ENCODE measurements at places on chromosomes 11 and 22. TPM values are rescaled to one million over a fixed set of nuclear protein-coding genes. Genes with fewer than 3 reads are reported as not detected.

SERHL2 gene
- 1.9 TPM for total RNA-seq

CLTCL1 gene
- total RNA-seq, result 1.5 TPM

PRG3 gene
- total RNA-seq, result not detected

MYOD1 gene
- total RNA-seq, result not detected

CREB3L1 gene
- 12.5 TPM for total RNA-seq

CAVIN3 gene
- total RNA-seq, result 168 TPM

SUSD2 gene
- total RNA-seq, result 0.20 TPM

DNA sequence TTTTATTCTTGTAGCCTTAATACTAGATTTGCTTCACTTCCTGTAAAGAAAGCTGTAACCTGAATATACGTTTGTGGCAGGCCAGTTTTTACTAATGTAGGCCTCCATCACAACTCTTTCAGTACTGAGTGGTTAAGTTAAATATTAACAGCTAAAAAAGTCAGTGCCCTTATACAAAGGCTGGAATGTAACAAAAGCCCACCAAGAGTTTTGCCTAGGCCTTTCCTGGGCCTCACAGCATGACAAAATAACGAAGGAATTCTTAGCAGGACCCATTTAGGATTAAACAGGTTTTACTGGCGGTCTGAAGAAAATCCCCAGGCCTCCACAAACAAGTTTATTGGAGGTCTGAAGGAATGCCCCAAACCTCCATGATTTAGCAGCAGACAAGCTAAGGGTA, 43.7 kb downstream of the PIWIL3 start:
- no peak for DNase-seq

- DNase-seq, result no peak
Measured at GRCh38 chr11:26851696-26852095, 129.8 kb upstream of the SLC5A12 start.

- peak; percentile 58 for DNase-seq
Measured at GRCh38 chr11:73907191-73907590, 30.4 kb downstream of the PAAF1 start.

DNA sequence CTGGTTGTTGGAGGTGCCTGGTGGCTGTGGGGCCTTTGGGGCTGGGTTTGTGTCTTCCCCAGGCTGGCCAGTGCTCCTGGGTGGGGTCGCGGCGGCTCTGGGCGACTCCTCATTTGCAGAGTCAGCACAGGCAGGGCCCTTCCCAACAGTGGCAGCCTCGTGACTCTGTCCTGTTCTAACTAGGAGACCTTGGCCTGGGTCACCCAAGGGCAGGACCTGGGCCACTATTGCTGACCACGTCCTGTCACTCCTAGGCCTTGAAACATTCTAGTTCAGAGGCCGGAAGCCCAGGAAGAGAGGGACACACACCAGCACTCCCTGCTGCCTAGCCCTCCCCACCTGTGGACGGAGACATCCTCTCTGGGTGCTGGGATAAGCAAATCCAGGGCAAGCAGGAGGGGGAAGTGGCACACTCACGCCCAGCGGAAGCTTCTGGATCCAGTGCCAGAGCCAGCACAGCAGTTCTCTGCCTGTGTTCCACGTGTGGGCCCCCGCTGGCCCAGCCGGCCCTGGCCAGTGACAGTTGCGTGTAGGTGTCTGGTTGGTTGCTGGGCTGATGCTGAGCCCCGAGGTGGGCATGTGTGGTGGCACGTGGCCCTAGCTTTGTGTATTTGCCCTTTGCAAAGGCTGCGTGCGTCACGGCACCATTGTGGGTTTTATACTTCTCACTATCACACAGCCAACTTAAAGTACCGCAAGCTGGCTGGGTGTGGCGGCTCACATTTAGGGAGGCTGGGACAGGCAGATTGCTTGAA, 4.3 kb upstream of the CHID1 start:
- no peak for DNase-seq

GRCh38 chr11:44028401-44028800, 19.4 kb upstream of the ACCSL start:
- DNase-seq, result no peak

- no peak for DNase-seq
Measured at GRCh38 chr22:21832291-21833290, 34.9 kb downstream of the MAPK1 start.

- no peak for DNase-seq
Measured at GRCh38 chr22:36741204-36741793, 34.6 kb downstream of the IFT27 start.

GRCh38 chr22:41368543-41369423, 13.0 kb upstream of the TEF start:
- no peak for DNase-seq

- DNase-seq, result no peak
Measured at GRCh38 chr11:46263120-46263519, 14.3 kb upstream of the CREB3L1 start.

Data from MG63 (cell line).